Frontal cortex (tissue), 4 donors: ENCODE measurements at places on chromosomes 5 and 9.

DNA sequence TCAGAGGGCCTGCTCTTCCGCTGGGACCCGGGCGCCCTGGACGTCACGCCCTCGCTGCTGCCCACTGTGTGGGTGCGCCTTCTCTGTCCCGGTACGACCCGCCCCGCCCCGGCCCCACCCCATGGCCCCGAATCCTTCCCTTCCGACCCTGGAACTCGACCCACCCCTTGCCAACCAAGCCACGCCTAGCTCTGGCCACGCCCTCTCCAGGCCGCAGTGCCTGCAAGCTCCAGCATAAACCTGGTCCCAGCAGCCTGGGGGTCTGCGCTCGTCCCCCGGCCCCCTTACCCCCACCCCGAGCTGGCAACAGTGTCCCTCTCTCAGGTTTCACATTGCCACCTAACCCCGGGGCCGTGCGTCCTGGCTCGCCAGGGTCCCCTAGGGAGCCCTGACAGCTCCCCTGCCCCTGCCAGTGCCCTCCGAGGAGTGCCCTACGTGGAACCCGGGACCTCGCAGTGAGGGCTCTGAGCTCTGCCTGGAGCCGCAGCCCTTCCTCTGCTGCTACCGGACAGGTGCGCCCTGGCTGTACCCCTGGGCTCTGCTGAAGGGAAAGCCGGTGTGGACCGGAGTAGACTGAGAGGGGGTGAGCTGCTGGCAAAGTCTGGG is 3.4 kb downstream of the ADGRD2 start:
- DNase-seq = no peak

DNA sequence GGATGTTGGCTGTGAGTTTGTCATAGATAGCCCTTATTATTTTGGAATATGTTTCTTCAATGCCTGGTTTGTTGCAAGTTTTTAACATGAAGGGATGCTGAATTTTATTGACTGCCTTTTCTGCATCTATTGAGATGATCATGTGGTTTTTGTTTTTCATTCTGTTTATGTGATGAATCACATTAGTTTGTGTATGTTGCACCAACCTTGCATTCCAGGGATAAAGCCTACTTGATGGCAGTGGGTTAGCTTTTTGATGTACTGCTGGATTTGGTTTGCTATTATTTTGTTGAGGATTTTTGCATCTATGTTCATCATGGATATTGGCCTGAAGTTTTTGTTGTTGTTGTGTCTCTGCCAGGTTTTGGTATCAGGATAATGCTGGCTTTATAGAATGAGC is 225.6 kb downstream of the PCSK1 start:
- no peak for DNase-seq

DNA sequence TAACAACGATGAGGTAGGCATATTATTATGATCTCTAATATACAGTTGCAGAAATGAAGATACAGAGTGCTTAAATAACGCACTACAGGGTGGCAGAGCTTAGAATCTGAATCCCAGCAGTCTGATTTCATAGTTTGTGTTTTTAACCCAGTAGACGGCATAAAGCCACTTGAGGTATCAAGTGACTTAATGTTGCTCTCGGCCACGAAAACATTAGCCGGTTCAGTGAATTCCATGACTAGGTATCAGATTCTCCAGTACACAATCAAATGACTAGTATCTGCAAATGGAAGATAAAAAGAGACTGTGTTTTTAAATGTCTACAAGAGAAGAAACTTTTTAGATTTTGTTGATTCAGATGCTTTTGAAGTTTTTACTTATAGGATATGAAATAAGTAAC is 24.8 kb downstream of the SMC2 start:
- no peak for DNase-seq

DNA sequence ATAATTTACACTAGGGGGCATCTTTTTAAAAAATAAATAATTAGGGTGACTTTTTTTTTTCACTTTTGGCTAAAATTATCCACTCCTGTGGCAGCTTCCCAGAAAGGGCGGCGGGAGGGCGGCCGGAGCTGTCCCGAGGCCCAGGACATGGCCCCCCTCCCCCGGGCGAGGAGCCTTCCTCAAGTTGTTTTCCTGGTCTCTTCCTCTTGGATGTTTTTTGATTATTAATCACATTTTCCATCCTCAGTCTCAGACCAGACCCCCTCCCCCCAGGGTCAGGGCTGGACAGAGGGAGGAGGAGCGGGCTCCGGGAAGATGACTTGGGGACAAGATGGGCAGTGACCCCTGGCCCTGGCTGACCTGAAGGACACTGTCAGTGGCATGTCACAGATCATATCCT is 4.7 kb upstream of the CNTFR start:
- DNase-seq = no peak

DNA sequence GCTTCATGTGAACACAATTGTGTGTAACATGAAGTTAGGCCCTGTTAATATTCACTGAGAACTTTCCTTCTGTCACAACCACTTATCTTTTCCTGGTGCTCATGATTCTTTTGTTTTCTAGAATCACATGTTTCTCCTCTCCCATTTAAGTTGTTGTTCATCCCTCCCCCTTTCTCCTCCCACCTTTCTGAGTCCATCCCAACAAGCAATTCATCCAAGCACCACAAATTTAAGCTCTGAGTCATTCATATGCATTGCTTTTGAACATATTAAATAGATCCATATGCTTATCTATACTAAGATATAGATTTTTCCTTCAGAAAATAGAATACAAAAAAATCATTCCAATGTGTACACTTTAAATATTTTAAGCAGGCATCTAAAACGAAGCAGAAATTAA is 75.2 kb upstream of the NFIB start:
- no peak for DNase-seq

GRCh38 chr5:134127376-134127861 is 12.9 kb downstream of the TCF7 start:
- no peak for DNase-seq

- peak; percentile 38 for DNase-seq
These were observed 504 bp upstream of the OTP start for GRCh38 chr5:77638763-77639671.

DNA sequence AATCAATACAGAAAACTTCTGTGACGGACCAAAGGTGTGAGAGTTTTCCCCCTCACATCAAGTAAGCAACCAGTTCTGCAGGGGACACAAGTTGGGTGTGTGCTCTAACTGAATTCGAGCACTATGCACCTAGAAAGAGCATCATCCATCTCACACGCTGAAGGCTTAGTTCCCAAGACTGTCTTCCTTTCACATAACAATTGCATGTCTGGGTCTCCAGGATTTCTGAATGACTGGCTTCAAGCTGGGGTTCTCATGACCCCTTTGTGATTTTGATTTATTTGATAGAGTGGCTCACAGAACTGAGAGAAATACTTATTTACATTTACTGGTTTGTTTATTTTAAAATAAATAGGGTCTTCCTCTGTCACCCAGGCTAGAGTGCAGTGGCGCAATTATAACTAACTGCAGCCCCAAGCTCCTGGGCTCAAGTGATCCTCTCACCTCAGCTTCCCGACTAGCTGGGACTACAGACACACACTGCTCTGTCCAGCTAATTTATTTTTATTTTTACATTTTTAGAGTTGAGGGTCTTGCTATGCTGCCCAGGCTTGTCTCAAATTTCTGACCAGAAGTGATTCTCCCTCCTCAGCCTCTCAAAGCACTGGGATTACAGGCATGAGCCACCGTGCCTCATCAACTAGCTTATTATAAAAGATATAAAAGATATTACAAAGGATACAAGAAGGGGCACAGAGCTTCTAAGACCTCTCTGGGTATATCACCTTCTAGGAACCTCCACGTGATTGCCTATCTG is 316.7 kb upstream of the CDH12 start:
- DNase-seq = no peak

GRCh38 chr5:39341896-39342295 is 22.4 kb downstream of the C9 start:
- no peak for DNase-seq

- no peak for DNase-seq
These were observed 112.4 kb upstream of the KLF9 start for GRCh38 chr9:70526902-70527301.

DNA sequence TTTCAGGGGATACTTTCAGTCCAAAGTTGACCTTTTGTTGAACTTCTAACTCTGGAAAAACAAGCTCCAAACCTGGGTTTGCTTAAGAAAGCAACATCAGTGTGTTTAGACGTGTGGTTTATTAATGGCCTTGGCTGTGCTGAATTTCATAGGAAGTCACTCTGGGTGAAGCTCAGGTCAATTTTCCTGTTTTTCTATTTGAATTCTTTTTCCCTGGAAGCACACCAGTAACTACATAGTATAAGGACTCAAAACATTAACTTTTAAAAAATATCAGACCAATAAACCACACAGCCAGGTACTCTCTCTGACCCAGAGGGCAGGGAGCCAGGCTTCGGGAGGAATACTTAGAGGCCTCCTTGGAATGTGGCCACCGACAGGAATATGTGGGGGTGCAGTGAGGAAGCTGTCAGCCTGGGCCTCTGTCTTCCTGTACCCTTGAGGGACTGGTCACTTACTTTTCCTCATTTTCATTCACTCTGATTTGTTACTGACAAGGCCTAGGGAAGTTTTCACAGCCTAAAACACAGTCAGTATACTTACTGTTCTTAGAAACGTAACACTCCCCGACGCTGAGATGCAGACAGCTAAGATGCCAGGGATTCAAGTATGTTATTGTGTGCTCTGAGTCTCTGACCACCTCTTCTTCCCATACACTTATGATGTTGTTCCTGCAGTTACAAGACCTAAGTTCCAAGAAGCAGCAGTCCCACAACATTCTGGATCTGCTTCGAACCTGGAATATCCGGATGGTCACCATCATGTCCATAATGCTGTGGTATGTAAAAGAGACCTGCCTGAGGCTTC is 18.9 kb downstream of the SLC22A5 start:
- DNase-seq = no peak

- DNase-seq = no peak
These were observed 97.8 kb downstream of the PAPPA start for GRCh38 chr9:116251366-116251765.

DNA sequence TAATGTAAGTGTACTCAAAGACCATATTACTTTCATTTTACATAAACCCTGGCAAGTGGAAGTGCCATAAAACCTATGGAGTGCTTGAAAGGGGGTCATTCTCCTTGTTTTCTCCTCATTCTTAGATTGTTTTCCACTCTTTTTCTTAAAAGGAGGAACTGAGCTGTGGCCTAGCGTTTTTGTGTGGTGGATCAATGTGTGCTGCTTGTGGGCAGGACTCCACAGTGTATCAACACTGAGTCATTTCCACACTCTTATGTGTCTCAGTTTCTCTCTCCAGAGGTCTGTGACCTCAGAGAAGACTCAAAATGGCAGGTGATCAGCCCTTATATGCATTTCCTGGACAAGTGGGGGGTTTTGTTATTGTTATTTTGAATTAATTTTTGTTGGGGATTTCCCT is 516.1 kb upstream of the CDH10 start:
- no peak for DNase-seq

DNA sequence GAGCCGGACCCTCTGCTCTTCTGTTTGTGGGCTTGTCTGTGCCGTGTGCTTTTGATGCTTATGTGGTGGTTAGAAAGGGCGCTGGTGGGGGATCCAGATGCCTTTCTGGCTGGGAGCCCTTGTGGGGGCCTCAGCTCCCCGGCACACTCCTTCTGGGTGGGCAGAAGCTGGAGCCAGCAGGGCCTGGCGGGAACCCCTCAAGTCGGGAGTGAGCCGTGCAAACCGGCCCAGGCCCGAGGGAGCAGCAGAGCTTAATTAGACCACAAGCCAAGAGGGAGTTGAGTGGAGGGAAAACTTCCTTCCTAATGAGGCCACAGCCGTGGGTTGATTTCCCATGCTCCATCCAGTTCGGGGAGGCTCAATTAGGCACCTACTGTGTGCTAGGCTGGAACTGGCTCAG is 76.0 kb upstream of the RNU6ATAC start:
- DNase-seq = no peak

GRCh38 chr5:81533629-81534405 is 139.9 kb upstream of the ACOT12 start:
- DNase-seq = no peak

DNA sequence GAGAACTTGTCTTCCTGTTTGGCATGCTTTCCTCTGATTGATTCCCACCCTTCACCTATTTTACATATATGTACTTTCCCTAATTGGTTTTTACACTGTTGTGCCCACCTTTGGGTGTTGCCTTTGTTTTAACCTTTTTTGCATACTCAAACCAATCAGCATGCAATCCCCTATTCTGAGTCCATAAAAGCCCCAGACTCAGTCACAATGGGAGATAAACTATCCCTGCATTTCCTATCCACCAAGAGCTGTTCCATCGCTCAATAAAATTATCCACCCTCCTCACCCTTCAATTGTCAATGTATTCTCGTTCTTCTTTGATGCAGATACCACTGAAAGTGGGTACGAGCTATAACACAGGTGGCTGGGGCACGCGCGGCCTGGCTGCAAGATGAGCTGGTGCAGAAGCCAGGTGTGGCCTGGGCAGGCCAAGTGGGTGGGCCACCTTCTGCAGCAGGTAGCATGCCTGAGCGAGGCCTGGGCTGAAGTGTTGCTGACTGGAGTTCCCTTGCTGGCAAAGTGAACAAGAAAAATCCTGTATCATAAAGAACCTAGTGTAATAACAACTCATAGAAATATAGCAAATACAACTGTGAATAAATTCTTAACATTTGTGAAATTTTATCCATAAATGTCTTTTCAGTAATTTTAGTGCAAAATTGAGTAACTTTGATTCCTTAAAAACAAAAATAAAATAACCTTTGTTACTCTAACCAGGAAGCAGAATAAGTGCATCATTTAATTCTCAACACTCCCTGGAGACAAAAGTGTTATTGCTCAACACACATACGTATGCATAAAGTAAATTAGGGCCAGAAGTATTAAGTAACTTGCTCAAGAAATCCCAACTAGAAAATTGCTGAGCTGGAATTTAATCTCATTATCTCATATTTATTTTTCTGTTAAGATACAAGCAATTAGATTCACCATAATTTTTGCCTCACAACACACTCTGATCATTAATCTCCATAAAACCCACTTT is 685.3 kb upstream of the EDIL3 start:
- DNase-seq = no peak

- no peak for DNase-seq
These were observed 61.3 kb downstream of the AMBP start for GRCh38 chr9:114016629-114017423.

GRCh38 chr9:34332076-34332964 is 3.0 kb downstream of the NUDT2 start:
- DNase-seq = no peak

DNA sequence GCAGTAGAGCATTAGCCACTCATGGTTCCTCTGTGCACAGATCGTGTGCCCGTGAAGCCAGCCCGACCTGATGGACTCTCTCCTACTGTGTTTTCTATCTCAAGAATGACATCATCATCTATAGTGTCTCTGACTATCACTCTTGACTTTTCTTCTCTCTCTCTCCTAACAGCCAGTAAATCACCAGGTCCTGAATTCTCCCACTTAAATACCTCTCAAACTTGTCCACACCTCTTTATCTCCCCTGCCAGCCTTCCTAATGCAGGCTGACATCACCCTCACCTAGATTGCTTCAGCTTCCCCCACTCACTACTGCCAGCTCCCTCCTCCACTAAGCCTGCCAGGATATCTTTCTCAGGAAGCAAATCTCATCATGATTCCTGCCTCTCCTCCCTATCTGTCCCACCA is 90.6 kb upstream of the MIER3 start:
- DNase-seq = no peak

- no peak for DNase-seq
These were observed 62.7 kb upstream of the PALM2AKAP2 start for GRCh38 chr9:109717342-109717741.
